IMR-90 (cell line): ENCODE measurements at places on chromosomes 2 and 18. TPM values are rescaled to one million over a fixed set of nuclear protein-coding genes. Genes with fewer than 3 reads are reported as not detected.

OSR1 gene
- total RNA-seq: 12.4 and 14.7 TPM in 2 replicates

DLX1 gene
- total RNA-seq: 0.36 and 1.1 TPM in 2 replicates

CHN1 gene
- total RNA-seq: 54.4 and 58.4 TPM in 2 replicates

CCDC141 gene
- under 0.01 TPM in 1 of 2 replicates, not detected in the other for total RNA-seq

MOGAT1 gene
- total RNA-seq: not detected in 2 replicates

SCN1A gene
- under 0.01 TPM in 2 replicates for total RNA-seq

CYP26B1 gene
- total RNA-seq: not detected in 2 replicates
